ENCODE measurements at places on chromosomes 3 and 15.

DNA sequence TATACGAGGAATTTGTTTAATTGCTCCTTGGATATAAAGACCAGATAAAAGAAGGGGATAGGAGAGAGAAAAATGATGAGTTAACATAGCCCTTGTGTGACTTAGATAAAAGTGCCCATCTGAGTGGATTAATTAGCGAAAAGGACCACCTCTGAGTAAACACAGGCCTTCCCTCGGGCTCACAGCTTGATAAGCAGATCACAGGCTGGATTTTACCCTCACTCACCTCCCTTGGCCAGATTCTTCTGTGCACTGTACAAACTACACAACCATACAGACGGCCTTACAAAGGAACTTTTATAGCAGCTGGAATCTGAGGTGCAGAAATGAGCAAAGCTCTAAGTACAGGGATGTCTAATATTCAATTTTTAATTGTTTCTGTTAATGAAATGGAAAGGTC lies 112.4 kb upstream of the STT3B start:
- DNase-seq: no peak

DNA sequence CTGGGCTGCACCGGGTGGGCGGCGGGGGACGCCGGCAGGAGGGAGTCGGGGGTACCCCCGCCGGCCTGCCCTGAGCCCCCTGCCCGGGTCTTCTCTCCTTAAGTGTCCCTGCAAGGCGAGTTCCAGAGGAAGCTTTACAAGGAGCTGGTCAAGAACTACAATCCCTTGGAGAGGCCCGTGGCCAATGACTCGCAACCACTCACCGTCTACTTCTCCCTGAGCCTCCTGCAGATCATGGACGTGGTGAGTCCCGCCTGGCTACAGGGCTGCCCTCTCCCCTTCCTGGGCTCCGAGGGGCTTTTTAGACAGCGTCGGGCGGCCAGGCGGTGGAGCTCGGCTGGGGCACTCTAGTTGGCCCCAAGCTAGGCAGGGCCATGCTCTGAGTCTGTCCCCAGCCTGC lies 480 bp downstream of the CHRNA7 start:
- DNase-seq: no peak

DNA sequence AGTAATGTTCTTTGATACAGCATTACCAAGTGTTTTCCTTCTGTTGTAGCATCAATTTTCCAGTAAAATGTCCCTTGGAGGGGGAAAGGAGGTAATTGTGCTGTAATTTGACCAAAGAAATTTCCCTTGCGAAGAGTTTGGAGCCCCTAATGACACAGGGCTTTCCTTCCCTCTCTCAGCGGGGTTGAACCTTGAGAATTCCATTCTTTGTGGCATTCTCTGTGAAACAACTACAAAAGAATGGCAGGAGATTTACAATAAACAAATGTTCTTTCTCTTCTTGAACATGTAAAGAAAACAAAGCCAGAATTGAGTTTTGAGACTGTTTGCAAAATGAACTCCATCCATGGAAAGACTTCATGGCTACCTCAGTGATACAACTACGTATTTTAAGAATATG lies 53.4 kb downstream of the SIDT1 start:
- no peak for DNase-seq

DNA sequence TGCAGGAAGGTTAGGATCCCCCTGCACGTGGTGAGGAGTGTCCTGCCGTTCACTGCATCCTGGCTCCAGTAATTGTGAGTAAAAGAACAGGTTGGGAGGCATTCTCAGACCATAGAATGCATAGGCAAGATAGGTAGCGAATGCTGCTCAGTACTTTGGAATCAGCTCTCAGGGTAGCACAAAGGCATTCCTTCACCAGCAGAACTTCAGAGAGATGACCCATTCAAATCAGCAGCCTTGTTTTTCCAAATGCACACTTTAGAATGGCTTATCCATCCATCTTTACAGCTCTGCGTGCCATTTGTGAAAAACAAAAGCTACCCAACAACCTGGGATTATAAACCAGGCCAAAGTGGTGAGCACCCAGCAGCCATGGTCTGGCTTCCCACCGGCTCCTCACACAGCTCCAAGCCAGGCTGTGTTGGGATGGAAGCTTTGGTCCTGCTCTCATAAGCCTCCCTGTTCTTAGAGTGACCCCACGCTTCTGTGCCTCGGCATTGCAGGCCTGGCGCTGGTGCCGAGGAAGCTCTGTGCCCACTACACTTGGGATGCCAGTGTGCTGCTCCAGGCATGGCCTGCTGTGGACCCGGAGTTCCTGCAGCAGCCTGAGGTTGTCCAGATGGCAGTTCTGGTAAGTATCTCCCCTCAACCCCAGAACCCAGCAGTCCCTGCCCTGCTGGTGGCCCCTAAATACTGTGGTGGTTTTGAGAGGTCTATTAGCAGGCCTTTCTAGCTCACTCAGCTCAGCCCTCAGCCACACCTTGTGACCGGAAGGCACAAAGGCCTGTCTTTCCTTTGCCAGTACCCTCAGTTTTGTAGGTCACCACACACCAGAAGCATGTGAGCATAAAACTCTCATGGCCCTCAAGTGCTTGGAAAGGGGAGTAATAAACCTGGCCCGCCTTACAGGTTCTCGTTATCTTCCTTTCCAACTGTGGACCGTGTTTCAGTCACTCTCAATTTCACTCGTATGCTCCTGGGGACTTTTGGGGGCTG lies 52.9 kb upstream of the LIMD1 start:
- no peak for DNase-seq

DNA sequence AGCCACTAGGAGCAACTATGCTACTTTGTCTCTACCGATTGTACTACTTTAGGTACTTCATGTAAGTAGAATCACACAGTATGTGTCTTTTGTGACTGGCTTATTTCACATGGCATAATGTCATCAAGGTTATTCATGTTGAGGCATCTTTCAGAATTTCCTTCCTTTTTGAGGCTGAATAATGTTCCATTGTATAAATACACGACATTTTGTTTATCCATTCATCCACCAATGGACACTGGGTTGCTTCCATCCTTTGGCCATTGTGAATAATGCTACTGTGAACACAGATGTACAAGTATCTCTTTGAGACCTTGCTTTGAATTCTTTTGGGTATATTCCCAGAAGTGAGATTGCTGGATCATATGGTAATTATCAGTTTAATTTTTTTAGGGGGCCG lies 29.2 kb downstream of the MYO5A start:
- no peak for DNase-seq

- no peak for DNase-seq
Observed at GRCh38 chr15:42210696-42211095, 2.6 kb upstream of the VPS39 start.

All from stimulated activated CD4-positive, alpha-beta T cell treated with anti-CD3 and anti-CD28 coated beads, Interleukin-2, amount 100 ng/mL, for 48 hours (primary cell).